ENCODE measurements at places on chromosomes 5 and 9.
A peak's percentile ranks its signal among the peaks of the same experiment; 100 is the strongest.

DNA sequence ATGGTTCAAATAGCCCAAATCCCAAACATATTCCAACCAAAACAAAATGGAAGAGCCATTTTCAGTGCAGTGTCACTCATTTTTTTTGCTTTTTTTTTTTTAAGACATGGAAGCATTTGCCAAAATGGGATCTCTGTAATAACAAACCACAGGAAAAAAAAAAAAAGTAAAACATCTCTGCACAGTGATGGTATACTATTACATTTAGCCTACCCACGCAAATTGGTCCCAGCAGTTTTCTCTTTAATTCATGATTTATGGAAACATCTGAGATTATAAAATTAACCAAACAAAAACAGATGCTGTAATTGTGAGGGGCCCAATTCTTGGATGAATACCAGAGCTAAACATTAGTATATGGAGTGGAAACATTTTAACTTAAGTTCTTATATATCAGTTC, 566.6 kb downstream of the ZNF608 start:
- DNase-seq: no peak

DNA sequence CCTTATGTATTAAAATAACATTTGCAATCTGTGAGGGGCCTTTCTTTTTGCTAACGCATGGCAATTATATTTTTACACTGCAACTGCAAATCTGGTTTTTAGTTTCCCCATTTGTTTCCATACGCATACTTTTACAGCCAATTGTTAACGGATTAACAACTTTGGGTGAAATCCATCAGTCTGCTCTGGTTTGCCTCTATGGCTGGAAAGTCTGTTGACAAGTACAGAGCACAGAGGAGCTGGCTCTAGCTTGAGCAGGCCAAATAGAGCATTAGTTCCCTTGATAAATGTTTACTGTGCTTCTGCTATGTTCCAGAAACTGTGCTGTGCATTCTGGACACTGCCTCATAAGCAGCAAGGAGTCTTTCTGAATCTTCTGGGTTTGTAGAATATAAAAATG, 400.4 kb upstream of the KIF2A start:
- no peak for DNase-seq

DNA sequence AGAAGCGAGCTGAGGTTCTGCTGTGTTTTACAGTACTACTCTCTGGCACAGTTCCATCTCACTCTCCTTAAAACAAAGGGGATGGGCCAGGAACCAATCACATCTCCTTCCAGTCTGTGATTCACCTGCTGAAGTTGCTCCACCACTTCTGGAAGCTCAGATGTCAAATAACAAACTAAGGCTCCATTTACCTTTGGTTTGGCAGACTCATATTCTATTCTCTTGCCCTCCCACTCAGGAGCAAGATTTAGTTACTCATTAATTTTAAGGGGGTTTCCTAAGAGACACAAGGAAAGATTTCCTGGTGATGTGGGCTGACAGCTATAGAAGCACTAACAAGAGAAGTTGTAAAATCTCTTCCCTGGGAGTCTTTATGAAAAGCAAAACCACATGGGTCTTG, 37.8 kb upstream of the KIF2A start:
- peak; percentile 1 for DNase-seq

- no peak for DNase-seq
Measured at GRCh38 chr9:122216138-122216797, 12.5 kb downstream of the LHX6 start.

GRCh38 chr9:136854113-136854841, 2.1 kb downstream of the MAMDC4 start:
- no peak for DNase-seq

DNA sequence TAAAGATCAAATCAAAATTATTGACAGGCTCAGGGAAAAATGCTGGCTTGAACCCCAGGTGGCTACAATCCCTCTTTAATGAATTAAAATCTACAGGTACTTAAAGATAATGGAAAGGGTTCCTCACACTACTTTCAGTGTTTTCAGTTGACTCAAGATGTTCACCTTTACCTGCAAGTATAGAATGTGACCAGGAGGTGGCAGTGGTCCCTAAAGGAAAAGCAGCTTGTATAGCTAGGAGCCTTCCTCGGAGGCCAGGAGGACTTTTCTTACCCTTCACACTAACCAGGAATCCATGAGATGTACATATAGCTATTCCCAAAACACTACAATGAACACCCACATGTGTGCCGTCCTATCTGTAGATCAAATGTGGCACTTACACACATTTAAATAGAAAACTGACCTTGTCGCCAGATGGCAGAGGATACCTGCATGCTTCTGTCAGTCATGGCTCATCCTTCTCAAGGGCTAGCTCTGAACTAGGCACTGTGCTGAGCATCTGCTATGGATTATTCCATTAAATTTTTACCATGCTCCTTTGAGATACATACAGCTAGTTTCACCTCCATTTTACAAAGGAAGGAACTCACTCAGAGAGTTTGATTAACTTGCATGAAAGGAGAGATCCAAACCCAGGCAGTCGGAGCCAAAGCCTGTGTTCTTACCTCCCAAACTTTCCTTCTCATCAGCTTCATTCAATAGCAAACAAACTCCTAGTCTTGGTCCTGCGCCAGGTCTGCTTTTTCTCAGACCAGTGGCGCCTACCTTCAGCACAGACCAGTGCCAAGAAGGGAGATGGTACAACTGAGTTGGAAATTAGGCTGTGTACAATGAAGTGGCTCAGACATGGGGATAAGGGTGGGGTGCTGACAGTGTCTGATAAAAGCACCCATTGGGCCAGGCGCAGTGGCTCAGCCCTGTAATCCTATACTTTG, 24.5 kb downstream of the C9orf152 start:
- DNase-seq: no peak

GRCh38 chr5:74371621-74372020, 268.9 kb downstream of the ENC1 start:
- no peak for DNase-seq

DNA sequence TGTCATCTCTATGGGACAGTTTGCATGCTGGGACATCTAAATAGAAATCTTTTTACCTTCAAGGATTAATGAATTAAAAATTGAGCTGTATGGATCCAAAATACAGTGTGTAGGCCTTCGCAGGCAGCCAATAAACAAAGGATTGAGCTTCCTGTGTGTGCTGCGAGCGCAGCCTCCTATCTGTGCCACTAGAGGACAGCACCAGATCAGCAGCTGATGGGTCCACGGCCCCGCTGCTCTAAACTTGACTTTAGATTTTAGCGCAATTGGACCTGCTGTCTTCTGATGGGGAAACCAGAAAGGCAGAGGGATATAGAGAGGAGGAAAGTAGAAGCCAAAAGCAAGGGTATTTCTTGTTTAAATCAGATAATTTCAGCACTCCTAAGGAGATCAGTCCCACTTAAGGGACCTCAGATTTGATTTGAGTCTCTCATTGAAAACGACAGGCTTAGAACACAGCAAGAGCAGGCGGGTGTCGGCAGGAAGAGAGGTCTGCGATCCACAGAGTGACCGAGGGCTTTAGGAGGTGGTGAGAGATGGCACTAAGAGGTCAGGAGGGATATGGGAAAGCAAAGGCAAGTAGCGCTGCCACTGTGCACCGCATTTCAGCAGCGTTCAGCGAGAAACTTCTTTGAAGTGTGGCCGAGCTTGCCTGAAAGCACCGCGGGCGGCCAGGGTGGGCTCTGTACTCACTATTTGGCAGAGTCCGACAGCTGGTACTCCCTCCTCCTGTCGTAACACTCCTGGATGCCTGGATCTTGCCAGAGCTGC, 214.3 kb downstream of the GNA14 start:
- peak; percentile 33 for DNase-seq

DNA sequence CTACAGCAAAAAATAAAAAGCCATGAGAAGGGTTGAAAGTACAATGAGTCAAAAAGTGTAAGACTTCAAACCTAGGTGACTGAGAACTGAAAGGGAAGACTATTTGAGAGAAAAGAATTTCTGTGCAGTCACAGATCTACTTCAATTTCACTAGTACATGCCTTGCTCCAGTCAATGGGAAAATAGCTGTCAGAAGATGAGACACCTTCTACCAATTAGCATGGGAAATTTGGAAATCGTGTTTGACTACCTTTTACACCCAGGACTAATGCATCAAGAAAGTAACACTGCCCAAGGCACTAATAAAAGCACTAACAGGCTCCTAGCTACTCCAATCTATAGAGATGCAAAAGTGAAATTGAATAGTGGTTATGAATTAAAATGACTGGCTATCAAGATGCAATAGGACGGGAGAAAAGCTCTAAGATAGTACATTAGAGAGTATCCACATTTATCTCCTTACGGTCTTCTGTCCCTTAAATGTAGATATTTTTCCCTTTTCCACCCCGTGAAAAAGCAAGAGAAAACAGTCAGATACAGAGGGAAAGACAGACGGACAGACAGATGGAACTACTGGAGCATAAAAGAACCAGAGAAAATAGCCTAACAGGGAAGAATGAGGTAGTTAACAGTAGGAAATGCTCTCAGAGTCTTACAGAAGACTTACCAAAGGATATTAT, 15.2 kb downstream of the ERP44 start:
- DNase-seq: no peak

DNA sequence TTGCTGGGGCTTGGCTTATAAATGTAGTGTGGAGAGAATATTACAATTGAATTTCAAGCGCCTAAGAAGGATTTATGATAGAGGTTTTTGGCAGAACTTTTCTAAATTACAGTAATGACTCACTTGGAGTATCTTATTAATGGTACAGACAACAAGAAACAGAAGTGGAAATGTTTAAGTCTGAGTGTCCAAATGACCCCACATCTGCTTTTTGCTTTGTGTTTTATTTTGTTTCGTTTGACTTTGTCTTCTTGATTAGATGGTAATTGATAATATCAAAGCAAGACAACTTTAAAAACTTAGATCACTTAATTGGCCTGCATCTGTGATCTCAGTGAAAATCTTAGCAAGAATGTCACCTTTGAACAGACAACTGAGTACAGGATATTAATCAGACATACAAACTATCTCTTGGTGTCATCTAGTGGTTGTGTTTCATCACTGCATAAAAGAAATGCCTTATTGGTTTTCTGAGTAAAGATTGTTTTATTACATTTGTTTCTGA, 577.4 kb downstream of the ISL1 start:
- DNase-seq: no peak

All from NCI-H2107 (cell line).